Activated CD4-positive, alpha-beta memory T cell treated with anti-CD3 and anti-CD28 coated beads, Interleukin-2, amount 10 ng/mL, durations not matched to agents 7 days and 5 days (primary cell): ENCODE measurements at places on chromosomes 5 and 9.

GRCh38 chr9:81430727-81431126 is 258.6 kb downstream of the TLE1 start:
- DNase-seq: no peak

DNA sequence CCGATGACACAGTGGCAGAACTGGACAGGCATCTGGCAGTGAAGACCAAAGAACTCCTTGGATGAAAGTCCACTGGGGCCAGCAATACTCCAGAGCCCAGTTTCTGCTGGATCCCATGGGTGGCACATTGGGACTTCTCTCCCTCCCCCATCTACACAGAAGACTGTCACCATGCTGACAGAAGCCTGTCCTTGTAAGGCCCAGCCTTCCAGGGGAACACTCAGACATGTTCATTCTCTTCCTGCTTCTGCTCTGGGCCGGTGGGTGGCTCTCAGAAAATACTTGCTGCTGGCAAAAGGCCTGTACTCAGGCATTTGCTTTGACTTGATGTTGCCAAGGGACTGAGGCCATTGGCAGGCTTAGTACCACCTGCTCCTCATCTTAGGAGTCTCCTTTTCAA is 48.3 kb upstream of the PTGS1 start:
- DNase-seq: no peak

DNA sequence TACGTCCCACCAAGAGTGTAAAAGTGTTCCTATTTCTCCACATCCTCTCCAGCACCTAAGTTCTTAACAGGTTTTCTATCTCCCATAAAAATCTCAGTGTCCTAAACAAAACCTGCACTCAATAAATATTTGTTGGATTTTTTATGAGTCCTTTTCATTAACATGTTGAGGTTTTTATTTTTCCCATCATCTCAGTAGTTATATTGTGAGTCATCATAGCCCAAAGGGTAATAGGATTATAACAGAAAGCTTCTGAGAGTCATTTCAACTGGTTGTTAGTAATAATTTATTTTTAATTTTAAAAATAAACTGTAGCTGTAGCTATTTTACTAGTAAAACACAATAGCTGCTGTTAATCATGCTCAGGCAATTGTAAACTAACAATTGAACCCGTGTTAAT is 331.6 kb upstream of the SLC30A5 start:
- DNase-seq: no peak

GRCh38 chr9:97501177-97501971 is at the start of gene TMOD1:
Gene TMOD1 (plus strand): TSS chr9:97501666. CDS start chr9:97524189, 22,523 bp downstream.
- peak; percentile 56 for DNase-seq

DNA sequence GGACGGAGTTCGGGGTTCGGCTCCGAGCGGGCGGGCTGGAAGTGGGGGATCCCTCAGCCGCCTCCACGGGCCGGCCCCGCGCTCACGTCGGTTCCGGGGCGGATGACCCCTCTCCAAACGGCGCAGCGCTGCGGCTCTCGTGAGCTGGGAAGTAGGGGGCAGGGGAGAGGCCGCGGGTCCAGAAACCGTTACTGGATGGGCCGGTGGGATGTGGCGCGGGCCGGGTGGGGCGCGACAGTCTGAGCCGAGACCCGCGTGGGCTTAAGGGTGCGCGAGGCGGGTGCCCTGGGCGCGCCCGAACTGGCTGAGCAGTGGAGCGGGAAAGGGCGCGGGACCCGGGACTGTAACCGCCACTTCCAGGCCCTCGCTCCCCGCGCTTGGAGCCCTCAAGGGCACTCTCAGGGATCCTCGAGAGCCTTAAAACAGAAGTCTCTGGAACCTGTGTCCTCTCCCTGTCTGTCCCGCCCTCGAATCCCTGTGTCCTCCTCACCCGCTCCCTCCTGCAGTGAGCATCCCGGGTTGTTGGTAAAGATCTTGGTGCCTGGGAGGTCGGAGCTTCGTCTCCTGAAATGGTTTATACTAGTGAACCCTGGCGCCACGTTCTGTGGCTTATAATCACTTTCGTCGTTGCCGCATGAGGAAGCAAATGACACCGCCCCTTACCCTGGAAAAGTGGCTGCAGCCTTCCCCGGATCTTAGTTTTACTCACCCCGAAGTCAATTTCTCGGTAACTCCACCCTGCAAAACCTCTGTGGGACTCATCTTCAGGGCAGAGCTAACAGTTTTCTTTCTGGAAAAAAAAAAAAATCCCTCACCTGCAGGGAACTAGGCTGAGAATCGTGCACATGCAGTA is 571 bp upstream of the MARCHF11 start:
- no peak for DNase-seq

DNA sequence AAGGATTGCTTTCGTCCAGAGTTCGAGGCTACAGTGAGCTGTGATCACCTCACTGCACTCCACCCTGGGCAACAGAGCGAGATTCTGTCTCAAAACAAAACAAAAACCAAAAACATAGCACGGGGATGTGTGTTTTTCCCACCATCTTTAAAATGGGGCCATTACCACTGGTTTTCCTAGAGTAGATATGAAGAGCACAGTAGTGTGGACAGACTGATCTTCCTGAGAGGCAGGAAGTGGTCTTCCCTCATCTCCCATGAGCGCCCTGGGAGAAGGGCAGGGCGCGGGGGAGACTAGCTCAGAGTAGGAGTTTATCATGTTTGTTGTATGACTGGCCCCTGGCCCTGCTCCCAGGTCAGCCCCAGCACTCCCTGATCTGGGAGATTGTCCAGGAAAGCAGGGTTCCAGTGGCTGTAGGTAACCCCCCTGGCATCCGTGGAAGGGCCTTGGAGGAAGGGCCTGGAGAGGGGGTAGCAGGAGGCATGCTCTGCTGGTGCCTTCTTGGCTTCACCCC is 2.3 kb downstream of the SUSD3 start:
- no peak for DNase-seq

GRCh38 chr5:92460505-92460904 is 1077.4 kb upstream of the ARRDC3 start:
- DNase-seq: no peak

- DNase-seq: no peak
Measured at GRCh38 chr5:157972579-157972978, 113.6 kb upstream of the CLINT1 start.

DNA sequence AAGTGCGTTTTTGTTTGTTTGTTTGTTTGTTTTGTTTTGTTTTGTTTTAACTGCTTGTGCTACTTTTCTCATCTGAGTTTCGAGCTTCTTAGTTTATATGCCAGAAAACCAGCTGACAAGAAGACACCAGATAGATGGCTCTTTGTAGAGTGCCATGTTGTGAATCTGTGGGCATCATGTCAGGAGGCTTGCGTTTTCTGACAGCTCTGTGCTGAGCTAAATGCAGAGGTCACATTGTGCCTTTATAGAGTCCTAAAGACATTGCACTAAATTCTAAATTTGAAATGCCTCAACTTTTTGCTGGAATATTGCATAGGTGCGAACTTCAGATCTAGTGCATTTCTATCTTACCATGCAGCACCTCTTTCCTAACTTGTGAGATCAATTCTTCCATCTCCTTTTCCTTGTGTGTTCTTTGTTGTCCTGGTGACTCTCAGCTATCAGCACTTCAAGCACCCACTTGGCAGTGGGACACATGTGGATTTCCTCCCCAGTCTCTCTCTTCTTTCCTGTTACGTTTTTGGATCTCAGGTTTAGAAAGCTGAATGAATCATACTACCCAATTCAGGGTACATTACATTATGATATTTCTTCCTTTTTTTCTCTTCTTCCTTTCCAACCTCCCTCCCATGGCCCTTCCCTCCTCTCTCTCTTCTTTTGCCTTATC is 379.0 kb upstream of the RPS23 start:
- DNase-seq: no peak

DNA sequence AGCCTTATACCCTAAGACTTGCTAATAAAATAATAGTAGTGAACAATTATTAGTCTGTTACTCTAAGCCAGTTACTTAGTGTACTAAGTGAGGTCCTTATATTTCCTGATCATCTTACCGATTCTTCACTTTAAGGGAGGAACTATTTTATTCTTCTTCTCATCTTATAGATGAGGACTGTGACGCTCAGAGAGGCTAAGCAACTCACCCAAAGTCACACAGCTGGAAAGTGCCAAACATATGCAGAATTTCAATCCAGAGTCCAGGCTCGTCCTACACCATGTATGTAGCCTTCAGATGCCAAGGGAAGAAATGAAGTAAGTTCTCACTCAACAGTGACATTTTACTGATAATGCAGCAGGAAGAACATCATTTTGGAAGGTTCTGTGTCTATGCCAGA is 34.4 kb upstream of the ARAP3 start:
- no peak for DNase-seq

DNA sequence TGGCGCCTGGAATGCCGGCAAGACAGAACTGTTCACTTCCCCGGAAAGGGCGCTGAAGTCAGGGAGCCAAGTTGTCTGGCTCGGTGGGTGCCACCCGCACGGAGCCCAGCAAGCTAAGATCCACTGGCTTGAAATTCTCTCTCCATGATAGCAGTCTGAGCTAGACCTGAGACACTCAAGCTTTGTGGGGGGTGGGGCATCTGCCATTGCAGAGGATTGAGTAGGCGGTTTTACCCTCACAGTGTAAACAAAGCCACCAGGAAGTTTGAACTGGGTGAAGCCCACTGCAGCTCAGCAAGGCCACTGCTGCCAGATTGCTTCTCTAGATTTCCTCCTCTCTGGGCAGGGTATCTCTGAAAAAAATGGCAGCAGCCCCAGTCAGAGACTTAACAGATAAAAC is 277.4 kb downstream of the SLCO4C1 start:
- DNase-seq: no peak

DNA sequence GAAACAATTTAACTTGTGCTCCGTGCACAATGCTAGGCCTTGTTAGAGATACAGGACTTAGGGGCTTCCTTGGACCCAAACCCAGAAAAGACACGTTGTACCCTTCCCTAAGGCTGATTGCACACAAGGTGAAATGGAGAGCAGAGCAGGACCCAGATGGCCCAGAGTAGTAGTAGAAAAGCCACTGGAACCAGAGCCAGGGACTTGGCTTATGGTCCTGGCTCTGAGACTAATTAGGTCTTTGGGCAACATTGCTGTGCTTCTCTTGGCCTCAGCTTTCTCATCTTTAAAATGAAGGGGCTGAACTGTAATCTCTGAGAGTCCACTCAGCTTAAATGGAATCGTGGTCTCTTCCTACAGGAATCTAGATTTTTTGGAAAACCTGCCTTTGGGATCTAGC is 42.3 kb downstream of the EBF1 start:
- no peak for DNase-seq

- DNase-seq: no peak
Measured at GRCh38 chr5:150066901-150067396, 19.4 kb downstream of the CSF1R start.

GRCh38 chr5:146055432-146055831 is 49.9 kb downstream of the PLAC8L1 start:
- DNase-seq: no peak

GRCh38 chr5:31937226-31937625 is 236.9 kb downstream of the GOLPH3 start:
- no peak for DNase-seq

DNA sequence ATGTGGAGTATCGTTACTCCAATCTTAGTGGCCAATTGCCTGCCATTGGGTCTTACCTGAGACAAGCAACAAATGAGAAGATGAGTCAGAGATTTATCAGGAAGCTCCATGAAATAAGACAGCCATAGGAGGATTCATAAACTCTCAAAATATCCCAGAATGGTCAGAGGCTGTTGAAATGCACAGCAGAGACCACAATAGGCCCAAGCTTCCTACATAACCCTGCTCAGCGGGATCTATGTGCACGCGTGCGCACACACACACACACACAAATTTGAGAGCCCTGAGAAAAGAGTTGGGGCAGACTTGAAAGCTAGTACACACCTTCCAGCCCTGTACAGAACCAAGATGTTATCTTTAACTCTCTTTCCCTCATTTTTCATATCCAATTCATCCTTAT is 9.8 kb downstream of the UIMC1 start:
- no peak for DNase-seq
